Activated T-cell treated with anti-CD3 and anti-CD28 coated beads, Interleukin-2, amount 50 U/mL, for 24 hours (primary cell): ENCODE measurements at places on chromosomes 12 and 14.

DNA sequence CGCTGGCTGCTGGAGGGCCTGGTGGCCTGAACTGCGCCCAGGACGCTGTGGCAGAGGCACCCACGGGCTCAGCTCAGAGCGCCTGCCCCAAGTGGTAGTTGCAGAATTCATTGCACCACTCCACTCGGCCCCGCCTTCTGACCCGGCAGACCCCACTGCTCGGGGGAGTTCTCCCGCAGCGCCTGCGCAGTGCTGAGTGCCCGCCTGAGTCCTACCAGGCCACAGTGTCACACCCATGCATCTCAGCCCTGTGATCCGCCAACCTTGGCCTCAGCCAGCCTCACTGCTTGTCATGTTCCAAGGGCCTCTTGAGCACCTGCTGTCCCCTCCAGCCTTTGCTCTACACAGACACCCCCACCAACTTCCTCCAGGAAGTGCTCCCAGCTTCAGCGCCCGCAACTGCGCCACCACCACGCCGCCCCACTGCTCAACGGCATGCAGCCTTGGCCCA lies 12.2 kb downstream of the DEGS2 start:
- peak; percentile 78 for DNase-seq

- DNase-seq: peak; percentile 69
Observed at GRCh38 chr12:47218191-47218654, 138.5 kb upstream of the AMIGO2 start.

DNA sequence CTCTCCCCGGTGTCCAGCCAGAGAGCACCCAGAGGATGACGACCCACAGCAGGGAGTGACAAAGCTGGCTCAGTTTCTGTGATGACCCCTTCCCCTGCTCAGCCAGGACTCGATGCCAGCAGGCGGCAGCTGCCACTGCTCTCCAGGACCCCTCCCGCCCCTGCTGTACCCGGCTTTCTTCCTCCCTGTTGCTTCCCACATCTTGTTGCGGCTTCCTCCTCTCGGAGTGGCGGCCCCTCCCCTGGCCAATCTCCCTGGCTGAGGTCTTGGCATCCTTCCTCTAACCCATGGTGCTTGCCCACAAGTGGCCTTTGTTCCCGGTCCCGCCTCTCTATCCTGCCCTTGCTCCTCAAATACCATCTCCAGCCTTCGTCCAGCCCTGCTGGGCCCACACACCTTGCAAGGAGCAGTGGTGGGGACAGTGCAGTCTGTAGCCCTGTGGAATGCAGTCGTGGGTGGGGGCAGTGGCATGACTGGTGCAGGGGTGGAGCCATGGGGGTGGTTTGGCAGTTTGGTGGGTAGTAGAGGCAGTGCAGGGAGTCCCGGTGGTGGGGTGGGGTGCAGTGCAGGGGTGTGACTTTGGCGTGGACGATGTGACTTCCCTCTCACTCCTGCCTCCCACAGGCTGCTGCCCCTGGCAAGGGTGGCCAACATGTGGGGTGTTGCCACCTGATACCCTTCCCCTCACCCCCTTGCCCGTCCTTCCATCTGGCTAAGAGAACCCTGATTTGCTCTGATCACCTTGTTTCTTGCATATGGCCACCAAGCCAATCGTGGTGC lies 16.3 kb upstream of the BEGAIN start:
- DNase-seq: no peak

DNA sequence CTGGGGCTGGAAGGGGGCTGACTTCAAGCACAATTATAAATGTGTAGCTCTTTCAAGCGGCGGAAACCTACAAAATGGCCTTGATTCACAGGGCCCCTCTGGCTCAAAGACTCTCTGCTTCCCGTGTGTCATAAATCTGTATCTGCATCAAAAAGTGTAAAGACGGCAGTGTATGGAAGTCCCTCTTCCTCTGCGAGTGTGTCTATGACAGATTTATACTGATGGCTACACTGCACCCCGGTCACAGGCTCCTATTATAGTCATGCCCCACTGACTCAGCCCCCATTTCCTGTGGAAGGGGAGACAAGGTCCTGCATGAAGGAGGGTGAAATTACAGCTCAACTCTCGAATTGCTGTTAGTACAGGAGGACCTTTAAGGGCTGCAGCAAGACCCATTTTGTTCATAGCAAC lies 68.6 kb downstream of the HMGA2 start:
- no peak for DNase-seq

- DNase-seq: peak; percentile 71
Observed at GRCh38 chr14:65850429-65851135, 438.1 kb downstream of the FUT8 start.
